ENCODE measurements at places on chromosomes 2 and 18. TPM values are rescaled to one million over a fixed set of nuclear protein-coding genes. Genes with fewer than 3 reads are reported as not detected.

- DNase-seq: peak; percentile 61
Observed at GRCh38 chr2:232937278-232937906, 67.3 kb downstream of the SNORC start.

GRCh38 chr2:190896477-190896876, 15.9 kb downstream of the GLS start:
- DNase-seq: no peak

DNA sequence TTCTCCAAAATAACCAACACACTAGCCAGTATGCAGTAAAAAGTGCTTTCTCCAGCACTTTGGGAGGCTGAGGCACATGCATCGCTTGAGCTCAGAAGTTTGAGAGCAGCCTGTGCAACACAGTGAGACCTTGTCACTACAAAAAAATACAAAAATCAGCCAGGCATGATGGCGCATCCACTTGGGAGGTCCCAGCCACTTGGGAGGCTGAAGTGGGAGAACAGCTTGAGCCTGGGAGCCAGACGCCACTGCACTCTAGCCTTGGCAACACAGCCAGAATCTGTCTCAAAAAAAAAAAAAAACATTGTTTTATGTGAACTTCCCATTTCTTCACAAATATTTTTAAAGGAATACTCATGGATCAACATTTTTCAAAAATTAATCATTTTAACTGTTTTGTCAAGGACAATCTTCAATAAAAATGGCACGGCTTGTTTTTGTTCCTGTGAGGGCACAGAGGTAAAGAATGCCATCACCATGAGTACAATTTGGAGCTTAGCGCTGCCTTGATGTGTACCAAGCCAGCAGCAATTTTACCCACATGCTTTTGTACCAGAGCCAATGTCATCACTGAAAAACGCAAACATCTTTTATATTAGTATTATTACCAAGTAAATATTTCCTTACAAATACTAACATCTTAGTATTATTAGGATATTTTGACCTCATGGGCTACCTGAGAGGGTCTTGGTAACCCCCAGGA, 26.7 kb downstream of the RAB1A start:
- DNase-seq: no peak

GRCh38 chr2:46825939-46826568, 89.6 kb downstream of the MCFD2 start:
- no peak for DNase-seq

GRCh38 chr2:85175369-85176299, 42.4 kb downstream of the TCF7L1 start:
- DNase-seq: no peak

- DNase-seq: peak; percentile 64
Observed at GRCh38 chr2:42859006-42859552, 66.7 kb upstream of the HAAO start.

DNA sequence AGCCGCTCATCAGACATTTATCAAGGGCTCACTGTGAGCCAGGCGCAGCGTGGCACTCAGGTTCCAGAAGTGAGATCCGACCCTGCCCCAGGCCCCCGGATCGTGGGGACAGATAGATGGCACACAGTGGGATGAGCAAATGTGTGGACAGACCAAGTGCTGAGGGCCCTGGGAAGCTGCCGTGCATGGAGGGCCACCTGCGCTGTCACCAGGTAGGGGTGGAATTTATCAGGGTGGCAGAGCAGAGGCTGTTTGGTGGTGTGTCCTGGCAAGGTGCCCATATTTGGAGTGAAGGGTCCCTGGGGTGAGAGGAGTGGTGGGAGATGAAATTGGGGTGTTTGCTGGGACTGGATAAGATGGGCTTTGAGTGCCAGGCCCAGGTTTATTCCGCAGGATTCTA, 92.8 kb upstream of the HS6ST1 start:
- no peak for DNase-seq

GRCh38 chr2:156427074-156427473, 9.1 kb upstream of the GPD2 start:
- DNase-seq: no peak

DNA sequence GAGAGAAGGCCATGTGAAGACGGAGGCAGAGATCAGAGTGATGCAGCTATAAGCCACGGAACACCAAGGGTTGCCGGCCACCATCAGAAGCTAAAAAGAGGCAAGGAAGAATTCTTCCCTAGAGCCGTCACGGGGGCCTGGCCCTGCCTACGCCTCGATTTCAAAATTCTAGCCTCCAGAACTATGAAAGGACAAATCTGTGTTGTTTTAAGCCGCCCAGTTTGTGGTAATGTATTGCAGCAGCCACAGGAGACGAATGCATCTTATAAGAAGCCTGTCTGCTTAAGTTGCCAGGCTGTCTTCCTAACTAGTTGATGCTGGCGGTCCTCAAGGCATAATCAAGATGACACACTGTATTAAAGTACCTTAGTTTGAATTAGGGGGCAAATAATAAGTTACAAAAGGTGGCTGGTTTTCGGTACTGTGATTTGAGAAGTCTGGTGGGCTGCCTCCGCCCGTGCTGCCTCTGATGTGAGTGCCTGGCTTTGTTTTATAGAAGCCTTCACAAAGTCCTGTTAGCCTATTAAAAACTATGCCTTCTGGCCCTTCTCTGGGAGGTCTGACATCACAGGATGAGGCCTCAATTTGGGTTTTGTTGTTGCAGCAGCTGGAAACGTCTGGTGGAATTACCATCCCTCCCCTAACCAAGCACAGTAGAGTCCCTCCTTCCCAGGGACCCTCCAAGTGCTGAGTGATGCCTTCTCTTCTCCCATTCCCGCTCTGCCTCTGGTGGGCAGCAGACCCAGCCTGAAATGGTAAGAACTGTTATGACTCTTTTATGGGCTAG, 53.6 kb downstream of the SRD5A2 start:
- DNase-seq: no peak

GRCh38 chr2:74253971-74254310, 55.5 kb downstream of the MTHFD2 start:
- no peak for DNase-seq

- DNase-seq: no peak
Observed at GRCh38 chr2:190545555-190546385, 11.2 kb upstream of the NEMP2 start.

DNA sequence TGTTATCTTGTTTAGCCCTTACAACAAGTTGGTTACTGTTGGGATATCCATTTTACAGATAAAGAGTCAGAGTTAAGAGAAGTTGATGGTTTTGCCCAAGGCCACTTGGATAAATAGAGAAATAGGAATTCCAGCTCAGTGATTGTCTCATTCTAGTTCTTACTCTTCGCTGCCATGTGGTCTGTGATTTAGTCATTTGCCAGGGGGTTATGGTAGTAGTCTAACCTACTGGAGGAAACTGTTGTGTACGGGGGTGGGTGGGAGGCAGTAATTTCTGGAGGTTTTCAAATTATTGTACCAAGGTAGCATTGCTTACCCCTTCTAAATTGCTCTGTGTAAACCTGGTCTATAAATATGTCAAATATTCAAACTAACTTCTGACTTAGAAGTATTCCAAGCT, 110.4 kb downstream of the MAP2 start:
- no peak for DNase-seq

GRCh38 chr2:65112633-65113032, 17.3 kb downstream of the RAB1A start:
- DNase-seq: no peak

DNA sequence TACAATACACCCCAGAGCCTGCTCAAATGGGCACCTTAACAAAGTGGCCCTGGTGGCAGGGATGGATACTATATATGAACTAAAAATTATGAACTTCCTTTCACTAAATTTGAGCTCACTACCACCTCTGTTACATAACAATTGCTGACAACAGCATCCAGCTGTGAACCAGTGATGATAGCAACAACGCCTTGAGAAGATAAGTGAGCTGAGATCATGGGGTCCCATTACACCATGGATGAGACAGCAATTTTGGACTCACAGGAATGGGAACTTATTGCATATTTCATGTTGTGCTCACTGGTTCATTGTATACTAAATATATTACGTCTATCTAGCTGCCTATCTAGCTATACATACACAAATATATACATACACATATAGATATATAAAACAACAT, 16.9 kb upstream of the ALMS1 start:
- DNase-seq: no peak

GRCh38 chr2:80001701-80002101, 302.9 kb downstream of the LRRTM1 start:
- no peak for DNase-seq

DNA sequence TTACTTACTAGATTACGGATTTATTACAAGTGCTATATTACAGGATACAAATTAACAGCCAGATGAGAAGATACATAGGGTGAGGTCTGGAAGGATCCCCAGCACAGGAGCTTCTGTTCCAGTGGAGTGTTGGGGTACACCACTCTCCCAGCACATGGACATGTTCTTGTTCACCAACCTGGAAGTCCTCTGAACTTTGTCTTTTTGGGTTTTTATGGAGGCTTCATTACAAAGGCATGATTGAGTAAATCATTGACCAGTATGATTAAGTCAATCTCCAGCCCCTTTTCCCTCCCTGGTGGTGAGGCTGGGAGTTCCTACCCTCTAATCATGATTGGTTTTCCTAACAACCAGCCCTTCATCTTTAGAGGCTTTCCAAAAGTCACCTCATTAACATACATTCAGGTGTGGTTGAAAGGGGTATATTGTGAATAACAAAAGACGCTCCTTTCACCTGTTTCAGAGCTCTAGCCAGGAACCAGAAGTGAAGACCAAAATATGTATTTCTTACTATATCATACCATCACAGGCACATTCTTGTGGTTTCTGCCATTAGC, 38.3 kb downstream of the APLF start:
- DNase-seq: no peak

GRCh38 chr18:56268952-56269351, 369.4 kb downstream of the TXNL1 start:
- DNase-seq: no peak

DNA sequence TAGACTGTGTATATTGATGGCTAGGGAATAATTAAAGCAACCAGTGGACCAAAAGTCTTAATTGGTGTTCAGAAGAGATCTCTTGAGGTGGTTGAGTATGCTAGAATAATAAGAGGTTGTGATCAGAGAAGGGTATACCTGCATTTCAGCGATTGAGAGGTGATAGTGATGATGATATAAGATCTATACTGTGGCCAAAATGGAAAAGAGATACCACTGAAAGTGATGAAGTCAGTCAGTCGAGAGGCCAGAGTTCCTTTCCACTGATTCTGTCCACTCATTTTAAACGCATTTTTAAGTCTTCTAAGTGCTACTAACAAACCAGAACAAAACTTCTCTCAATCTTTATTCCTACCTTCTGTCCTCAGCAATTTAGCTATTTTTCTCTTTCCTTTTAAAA, 32.9 kb downstream of the ACTR3 start:
- DNase-seq: no peak

DNA sequence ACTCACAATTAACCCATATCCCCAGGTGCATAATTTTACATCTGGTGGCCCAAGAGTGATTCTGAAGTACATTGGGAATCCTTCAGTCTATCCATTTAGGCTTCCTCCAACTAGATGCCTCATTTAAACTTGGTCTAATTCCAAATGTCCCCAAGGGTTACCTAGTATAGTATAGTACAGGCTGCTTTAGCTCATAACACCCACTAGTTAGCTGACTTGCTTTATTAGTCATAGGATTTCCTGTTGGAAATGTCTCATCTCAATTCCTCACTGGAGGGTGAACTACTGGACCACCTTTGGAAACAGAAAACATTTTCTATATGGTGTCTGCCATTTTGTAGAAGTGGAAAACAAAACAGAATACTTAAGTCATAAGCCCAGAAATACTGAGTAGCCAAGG, 202.5 kb upstream of the SESTD1 start:
- DNase-seq: no peak

DNA sequence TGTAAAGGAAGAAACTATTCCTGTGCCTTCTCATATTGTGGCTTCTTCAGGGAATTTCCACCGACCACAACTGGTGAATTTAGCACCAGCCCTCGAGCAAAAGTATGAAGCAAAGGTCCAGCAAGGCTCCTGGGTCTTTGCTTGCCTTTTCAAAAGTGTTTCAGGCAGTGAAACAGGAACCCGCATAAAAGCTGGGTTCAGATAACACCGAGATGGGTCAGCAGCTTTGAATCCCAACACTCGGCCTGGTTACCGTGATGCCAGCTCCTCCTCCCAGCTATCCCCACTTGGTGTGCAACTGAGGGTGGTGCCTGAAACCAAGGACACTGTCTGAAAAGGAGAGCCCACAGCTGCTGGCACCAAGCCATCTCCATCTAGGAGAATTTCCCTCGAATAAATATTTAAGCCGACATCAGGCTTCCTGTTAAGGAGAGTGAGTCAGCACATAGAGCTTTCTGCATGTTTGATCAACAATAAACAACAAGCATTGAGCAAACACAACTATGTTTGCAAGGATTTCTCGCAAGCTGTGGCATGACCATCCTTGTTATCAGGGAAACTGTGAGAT, 69.5 kb downstream of the ANTXR1 start:
- DNase-seq: peak; percentile 78

- DNase-seq: no peak
Observed at GRCh38 chr2:25252291-25253152, 84.1 kb upstream of the POMC start.

DNA sequence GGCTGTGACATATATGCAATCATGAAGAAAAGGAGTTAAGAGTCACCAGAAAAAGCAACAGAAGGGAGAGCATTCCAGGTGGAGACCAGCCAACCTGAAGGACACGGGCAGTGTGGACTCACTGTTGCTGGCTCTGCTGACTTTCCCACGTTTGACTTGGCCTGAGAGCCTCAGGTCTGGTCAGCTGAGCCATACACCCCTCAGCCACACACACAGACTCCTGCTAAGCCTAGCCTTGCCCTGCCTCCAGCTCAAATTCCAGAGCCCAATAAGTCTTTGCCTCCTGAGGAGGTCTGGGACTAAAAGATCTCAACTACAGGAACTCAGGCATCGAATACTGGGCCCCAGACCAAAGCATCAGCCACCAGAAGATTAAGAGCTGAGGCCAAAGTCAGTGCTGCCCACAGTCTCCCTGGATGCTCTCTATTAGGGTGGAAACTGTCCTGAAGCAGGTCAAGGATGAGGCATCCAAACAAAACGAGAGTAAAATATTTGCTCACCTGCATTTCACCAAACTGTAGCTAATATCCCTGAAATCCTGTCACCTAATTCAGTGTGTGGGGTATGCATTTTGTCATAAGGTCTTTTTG, 23.3 kb downstream of the CACNB4 start:
- DNase-seq: no peak

DNA sequence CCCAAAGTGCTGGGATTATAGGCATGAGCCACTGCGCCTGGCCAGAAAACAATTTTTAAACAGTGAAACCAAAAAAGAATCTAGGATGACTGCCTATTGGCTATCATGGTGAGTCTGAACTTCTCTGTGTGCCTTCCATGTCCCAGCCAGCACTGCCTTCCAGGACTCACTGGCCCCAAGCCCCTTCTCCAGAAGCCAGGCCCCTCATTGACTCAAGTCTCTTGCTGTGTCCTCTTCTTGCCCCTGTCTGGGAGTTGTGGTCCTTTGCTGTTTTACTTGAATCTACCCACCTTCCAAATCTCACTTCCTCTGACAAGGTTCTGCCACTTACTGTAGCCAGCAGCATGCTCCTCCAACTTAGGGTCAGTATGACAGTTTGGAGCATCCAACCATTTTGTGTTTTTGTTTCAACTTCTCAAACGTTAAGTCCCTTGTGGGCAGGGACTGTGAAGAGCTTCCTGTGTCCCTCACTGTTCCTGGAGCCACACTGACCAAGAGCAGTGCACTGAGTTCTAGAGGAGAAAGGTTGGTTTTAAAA, 41.7 kb downstream of the ST3GAL5 start:
- DNase-seq: no peak

Gene HOXD8
- total RNA-seq: 0.39 TPM

Gene ANTXR1
- 36.1 TPM for total RNA-seq

Gene ACTG2
- total RNA-seq: not detected

Gene NT5DC4
- 6.1 TPM for total RNA-seq

Gene SH2D6
- 2.3 TPM for total RNA-seq

Gene MTIF2
- 44.6 TPM for total RNA-seq

Gene NABP1
- 46.5 TPM for total RNA-seq

Gene POTEF
- not detected for total RNA-seq

Gene CRACDL
- 29.6 TPM for total RNA-seq

Gene ALPI
- not detected for total RNA-seq

Gene LYPD6B
- 10.0 TPM for total RNA-seq

Data from PC-9 (cell line).